CD4-positive, alpha-beta memory T cell (primary cell): ENCODE measurements at places on chromosomes 2 and 18.

GRCh38 chr2:23595601-23596251, 210.7 kb downstream of the KLHL29 start:
- DNase-seq: no peak

DNA sequence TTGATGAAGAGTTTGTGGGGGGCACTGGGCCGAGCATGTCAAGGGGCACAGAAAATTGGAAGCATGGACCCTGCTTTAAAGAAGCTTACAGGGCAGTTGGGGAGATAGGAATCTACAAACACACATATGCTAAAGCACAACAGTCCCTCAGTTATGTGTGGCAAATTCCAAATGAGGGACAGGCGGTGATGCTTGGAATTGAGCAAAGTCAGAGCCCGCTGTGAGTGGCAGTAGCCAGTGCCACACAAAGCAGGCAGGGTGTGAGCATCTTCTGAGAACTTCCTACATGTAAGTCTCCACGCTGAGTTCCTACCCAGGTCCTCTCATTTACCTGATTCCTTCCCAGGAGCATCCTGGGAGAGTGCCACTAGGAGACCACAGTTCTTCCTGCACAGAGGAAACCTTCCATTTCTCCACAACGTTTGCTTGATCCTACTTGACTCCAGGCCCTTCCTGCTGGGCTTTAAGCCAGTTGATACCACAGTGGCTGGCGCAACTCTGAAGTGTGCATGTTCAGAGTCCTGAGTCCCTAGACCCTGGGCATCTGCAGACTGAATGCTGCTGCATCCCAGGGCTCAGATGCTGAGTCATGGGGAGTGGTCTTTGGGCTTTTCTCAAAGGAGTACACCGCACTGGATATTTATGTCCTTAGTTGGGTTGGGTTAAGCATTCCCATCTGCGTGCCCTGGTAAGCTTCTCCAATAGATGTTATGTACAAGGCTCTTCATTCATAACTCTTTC, 287.3 kb upstream of the REV1 start:
- no peak for DNase-seq

DNA sequence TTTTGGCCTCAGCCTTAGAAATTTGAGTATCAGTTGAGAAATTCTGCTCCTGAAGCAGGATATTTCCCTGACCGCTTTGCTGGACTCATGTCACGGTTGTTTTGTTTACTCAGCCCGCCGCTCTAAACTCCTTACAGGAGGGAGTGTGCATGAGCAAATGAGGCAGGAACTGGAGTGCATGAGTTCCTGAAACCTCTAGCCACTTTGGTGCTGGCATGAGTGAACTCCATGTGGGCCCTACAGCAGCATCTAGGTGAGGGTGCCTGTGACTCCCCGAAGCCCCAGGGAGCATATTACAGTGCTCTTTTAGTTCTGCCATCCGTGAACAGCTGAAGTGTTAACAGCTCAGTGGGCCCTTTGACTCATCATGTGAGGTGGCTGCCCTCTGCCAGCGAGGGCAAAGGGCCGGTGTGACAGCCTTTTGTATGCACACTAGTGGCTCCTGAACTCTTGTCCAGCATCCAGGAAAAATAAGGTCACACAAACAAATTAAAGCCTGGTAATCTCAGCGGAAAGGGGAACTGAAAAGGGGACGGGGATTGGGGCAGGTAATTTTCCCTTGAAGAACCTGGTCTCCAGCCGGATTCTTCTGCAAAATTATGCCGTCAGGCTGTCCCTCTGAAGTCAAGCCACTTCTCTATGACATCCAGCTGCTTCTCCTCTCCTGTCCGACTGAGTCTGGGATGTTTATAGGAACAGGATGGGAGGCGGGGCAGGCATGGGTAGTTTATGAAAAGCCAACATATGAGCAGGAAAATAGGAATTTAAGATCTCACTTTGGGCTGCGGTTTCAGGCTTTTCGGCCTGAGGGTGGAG, 1668.7 kb downstream of the SUCLG1 start:
- DNase-seq: no peak

- DNase-seq: no peak
Measured at GRCh38 chr2:187642498-187642897, 88.3 kb upstream of the TFPI start.

DNA sequence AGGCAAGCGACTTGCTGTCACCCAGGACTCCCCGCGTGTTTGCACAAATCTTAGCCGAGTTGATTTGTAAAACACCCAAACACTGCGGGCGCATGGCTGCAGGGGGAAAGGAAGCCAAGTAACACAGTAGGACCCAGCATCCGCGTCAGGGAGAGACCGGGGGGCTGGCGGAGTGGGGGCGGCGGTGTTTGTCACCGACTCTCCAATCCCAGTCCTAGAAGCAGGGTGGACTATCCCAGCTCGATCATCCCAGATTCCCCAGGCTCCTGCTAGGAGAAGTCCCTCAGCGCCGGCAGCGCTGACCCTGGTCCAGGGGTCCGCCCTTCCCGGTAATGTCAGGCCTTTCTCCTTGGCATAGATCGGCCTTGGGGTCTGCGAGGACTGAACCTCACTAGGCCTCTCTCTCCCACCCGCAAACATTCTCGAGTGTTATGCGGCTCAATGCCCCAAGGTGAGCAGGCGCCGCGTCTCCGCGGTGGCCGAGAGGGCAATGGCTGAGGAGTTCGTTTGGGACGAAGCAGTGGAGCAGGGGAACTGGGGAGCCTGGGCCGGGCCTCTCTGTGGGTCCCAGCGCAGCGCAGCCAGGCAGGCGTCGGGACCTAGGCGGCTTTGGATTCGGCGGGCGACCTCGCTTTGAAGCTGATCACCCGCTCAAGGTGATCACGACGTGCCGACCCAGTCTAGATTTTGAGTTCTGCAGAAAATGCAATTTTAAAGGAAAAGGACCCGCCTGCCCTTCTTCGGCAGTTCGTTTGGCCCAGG, 1.5 kb upstream of the GDF7 start:
- no peak for DNase-seq

- DNase-seq: no peak
Measured at GRCh38 chr2:126905991-126906390, 7.3 kb downstream of the TEX51 start.

- DNase-seq: no peak
Measured at GRCh38 chr2:237878-238277, 26.0 kb downstream of the SH3YL1 start.

DNA sequence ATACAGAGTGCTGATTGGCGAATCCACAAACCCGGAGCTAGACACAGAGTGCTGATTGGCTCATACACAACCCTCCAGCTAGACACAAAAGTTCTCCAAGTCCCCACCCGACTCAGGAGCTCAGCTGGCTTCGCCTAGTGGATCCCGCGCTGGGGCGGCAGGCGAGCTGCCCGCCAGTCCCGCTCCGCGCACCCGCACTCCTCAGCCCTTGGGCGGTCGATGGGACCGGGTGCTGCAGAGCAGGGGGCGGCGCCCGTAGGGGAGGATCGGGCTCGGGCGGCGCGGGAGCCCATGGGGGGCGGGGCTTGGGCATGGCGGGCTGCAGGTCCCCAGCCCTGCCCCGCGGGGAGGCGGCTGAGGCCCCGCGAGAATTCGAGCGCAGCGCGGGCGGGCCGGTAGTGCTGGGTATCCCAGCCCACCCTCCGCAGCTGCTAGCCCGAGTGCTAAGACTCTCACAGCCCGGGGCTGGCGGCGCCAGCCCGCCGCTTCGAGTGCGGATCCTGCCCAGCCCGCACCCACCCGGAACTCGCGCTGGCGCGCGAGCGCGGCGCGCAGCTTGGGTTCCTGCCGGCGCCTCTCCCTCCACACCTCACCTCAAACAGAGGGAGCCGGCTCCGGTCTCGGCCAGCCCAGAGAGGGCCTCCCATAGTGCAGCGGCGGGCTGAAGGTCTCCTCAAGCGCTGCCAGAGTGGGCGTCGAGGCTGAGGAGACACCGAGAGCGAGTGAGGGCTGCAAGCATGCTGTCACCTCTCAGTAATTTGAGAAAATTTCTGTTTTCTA, 75.5 kb upstream of the ATP5MC3 start:
- no peak for DNase-seq

DNA sequence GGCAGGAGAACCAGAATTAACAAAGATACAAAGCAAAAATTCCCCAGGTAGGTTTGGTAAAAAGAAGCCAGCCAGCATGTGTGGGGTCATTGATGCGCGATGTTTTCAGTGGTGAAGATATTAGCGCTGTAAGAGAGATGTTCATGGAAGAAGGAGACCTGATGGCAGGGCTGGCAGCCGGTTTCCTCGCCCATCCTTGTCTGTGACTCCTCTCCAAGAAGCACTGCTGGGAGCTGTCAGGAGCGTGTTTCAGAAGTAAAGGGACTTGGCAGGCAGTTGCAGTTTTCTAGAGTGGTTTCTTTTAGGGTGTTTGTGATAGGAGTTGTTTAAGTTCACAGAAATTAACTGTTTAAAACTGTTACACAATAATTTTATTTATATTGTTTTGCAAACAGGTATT, 24.6 kb downstream of the TAF1B start:
- no peak for DNase-seq

GRCh38 chr2:29317801-29318485, 202.7 kb downstream of the CLIP4 start:
- no peak for DNase-seq

DNA sequence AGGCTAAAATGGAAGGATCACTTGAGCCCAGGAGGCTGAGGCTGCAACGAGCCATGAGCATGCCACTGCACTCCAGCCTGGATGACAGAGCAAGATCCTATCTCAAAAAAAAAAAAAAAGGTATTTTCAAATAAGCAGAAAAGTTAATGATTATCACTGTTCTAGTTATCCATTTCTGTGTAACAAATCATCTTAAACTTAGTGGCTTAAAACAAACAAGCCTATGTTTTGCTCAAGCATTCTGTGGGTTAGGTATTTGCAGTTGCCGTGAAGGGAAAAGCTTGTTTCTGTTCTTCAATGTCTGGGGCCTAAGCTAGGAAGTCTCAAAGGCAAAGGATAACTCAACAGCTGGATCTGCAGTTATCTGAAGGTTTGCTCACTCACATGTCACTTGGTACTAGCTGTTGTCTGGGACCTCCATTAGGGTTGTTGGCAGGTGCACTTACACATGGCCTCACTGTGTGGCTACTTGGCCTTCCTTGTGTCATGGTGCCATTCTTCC, 14.1 kb downstream of the MFF start:
- no peak for DNase-seq

GRCh38 chr2:109109342-109109741, 19.7 kb upstream of the SH3RF3 start:
- no peak for DNase-seq

DNA sequence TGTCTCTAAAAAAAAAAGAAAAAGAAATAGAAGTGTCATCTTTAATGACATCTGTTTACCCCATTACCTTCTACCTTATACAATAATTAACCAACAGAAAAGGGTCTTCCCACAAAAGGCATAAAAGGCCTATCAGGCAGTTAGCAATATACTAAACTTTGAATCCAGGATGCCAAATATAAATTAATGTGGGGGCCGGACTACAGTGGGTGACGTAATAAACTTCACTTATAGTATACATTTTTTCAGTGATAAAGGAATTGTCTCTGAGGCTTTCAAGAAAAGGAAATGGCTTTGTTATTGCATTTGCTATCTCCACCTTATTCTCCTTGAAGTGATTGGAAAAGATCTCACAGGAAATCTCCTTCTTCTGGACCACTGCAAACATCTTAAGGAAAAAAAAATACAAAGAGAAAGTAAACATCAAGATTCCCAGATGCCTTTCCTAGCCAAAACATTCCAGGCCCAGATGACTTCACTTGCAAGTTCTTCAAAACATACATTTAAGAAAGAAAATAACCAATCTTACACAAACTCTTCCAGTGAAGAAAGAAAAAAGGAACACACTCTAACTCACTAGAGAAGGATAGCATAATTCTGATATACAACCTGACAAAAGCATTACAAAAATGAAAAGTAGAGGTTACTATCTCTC, 126.2 kb upstream of the CAB39 start:
- no peak for DNase-seq

DNA sequence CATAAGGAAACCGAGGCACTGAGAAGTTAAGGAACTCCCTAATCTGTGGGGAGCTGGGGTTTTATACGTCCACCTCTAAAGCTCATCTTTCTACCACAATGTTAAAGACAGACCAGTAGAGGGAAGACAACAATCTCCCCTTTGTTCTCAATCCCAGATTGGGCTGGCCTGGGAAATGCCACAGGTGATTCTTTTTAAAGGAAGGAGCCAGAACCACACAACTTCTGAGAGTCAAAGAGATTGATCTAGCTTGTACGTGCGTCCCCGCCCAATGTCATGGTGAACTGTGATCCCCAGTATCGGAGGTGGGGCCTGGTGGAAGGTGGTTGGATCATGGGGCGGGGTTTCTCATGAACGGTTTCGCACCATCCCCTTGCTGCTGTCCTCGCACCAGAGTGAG, 81.8 kb upstream of the LCLAT1 start:
- DNase-seq: no peak

DNA sequence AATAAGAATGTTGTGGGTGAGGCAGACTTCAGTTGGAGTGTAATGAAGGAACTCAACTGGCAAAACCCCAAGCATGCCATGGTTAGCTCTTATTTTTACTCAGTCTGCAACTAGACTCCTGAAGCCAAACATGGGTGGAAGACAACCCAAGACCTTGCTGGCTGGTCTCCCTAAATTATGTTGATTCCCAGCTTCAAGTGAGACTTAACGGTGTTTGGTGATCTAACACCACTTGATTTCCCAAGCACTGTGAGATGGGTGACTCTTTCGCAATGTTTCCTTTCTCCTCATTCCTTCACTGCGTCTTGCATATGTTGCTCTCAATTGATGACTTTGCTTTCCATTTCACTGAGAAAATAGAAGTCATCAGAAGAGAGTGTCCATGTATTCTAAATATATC, 693.1 kb downstream of the DCC start:
- DNase-seq: no peak

GRCh38 chr18:59085797-59086196, 53.9 kb upstream of the SEC11C start:
- DNase-seq: no peak

DNA sequence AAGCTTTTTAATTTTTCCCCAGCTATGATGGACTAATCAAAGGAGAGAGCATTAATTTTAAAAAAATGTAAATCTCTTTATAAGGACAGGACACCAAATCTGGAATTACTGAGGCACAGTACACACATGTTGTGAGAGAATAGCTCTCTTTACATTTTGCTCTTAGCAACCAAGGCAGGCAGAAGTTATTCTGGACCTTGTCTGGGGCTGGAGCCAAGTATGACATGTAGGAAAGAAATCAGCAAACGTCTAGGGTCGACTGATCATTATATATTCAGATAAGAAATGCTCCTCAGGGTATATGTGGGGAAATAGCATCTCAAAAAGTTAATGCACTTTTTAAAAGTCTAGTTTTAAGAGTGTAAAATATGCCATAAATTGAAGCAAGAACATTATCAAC, 1330.0 kb upstream of the CELF4 start:
- DNase-seq: no peak

DNA sequence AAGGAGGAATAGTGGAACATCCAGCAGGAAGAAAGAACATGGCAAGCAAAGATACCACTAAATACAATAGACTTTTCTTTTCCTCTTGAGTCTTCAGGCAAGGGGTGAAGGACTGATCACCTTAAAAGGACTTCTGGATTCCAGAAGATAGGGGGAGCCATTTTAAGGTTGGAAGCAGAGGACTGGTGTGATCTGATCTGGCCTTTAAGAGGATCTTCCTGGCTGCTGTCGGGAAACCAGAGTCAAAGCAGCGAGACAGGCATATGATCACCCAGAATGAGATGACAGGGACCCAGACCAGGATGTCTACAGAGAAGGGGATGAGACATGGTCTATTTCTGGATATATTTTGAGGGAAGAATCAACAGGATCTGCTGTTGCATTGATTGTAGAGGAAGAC, 558.0 kb downstream of the STK39 start:
- DNase-seq: no peak
